ENCODE measurements at places on chromosomes 3 and 15.

GRCh38 chr3:147589016-147589415 is 179.9 kb downstream of the ZIC1 start:
- DNase-seq = no peak

GRCh38 chr3:166837535-166837934 is 542.6 kb downstream of the ZBBX start:
- no peak for DNase-seq

- DNase-seq = no peak
Observed at GRCh38 chr3:16415911-16416476, 97.5 kb downstream of the RFTN1 start.

GRCh38 chr15:63857461-63857856 is 23.7 kb upstream of the HERC1 start:
- no peak for DNase-seq
